ENCODE measurements at places on chromosomes 1 and 21.

GRCh38 chr21:36888466-36888865 lies 78.0 kb downstream of the HLCS start:
- DNase-seq = no peak

- DNase-seq = no peak
Measured at GRCh38 chr1:168582688-168583336, 6.4 kb downstream of the XCL1 start.

GRCh38 chr1:161511018-161511755 lies 5.9 kb downstream of the FCGR2A start:
- no peak for DNase-seq

- no peak for DNase-seq
Measured at GRCh38 chr1:193406901-193407300, 220.5 kb upstream of the B3GALT2 start.

DNA sequence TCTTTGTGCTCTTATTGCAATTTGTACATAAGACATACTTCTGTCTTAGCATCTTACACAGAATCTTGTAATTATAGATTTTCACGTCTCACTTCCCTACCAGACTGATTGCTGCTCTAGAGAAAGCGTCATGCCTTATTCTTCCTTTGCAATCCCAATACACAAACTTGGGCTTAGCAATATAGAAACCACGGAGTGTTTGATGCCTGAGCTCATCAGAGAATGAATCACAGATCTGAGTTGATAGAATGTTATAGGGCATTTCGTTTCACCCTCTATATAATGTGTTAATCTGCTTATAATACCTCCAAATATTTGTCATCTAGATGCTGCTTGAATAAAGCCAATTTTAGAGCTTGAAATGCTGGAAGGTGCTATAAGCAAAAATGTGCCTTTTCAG lies 6.6 kb downstream of the FMO1 start:
- DNase-seq = no peak

DNA sequence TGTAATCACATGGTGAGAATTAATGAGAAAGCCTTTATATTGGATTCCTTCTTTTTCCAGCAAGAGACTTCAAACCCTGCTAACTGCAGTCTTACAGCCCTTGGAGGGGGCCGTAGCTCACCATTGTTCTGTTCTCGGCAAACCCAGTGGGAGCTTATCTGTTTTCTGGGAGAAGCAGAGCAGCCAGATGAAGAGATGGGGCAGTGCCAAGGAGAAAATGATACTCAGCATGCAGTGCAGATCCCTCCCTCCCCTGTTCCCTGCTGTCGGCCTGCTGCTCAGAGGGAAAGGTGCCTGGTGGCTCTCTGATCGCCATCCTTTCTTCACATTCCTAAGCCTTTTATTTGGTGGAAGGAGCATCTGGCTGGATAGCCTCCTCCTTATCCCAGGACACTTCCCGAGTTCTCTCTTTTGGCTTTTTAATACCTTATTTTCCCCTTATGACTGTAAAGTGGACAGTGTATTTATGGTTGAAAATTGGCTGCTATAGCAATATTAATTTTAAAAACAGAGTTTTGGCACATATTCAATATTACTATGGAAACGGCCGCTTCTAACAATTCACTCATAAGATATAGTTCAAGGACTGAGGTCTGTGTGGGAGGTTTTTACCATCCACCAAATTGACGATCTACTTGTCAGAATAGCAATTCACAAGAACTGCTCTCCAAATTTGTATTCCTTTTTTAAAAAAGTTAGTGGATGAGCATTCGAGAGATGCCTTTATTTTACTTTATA lies 203.4 kb downstream of the CRB1 start:
- no peak for DNase-seq

GRCh38 chr1:199247891-199248290 lies 609.1 kb downstream of the PTPRC start:
- DNase-seq = no peak

DNA sequence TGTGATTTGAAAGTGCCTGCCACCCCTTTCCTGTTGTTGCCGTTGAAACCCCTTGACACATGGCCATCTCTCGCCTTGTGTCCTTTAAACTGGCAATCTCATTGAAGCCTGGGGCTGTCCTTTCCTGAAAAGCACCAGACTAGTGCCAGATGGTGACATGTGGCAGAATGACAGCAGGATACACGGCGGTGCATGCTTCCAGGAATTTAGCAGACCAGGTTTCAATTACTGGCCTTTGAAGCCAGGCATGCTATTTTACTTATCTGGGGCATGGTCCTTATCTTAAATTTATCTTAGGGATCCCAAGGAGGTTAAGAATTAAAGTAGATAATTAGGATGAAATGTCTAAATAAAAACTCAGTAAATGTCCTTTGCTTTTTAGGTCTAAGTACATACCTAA lies 15.2 kb downstream of the PLPPR4 start:
- DNase-seq = no peak

Data from natural killer cell (primary cell).